ENCODE measurements at places on chromosomes 3 and 15.

DNA sequence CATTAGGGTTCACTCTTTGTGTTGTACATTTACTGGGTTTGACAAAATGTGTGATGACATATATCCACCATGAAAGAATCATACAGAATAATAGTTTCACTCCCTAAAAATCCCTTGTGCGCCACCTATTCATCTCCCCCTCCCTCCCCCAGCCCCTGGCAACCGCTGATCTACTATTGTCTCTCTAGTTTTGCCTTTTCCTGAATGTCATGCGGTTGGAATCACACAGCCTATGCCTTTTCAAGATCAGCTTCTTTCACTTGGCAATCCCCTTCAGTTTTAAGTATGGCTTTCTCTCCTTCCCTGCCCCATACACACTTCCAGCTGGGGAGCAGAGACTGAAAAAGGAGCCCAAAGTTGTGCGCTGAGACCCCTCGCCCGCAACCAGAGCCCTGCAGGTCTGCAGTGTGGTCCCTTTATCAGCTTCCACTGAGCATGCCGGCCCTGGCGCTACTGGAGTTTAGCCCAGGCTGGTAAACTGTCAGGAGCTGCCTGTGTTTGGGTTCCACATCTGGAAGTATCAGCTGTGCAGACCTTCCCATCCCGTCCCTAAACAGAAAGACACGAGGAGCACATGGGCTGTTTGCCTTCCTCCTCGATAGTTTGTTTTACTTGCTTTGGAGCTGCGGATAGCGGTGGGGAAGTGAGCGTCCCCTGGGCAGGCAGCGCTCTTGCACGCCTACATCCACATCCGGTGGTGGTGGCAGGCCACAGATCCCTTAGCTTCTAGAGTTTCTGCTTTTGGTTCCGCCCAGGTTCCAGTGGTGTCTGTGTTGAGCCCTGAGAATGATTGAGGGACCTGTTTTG is 12.3 kb downstream of the BOC start:
- DNase-seq, result no peak

DNA sequence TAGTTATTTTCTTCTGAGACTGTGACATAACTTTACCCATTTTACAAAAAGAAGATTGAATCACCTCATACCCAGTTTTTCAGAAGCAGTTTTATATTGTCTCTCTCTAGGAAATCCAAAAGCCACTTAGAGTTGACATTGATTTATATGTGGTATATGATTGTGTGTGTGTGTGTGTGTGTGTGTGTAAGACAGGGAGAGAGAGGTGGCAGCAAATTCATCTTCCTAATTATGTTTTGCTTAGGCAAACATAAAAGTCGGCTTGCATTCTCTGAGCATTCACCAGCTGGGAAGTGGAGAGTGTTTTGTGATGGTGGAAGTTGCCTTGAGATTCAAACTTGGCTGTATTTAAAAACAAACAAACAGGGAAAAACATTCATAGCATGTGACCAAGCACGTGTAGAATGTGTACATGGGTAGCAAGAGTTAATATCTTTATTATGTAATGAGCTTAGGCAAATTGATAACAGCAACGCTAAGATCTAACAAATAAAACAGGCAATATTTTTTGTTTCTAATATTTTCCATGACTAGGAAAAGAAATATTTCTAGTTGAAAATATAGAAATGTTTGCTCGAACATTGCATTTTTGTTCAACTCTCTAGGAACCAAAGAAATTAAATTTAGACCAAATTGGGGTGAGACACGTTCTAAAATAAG is 64.4 kb upstream of the IGF1R start:
- no peak for DNase-seq

GRCh38 chr3:151133917-151134450 is 48.5 kb downstream of the MED12L start:
- no peak for DNase-seq

DNA sequence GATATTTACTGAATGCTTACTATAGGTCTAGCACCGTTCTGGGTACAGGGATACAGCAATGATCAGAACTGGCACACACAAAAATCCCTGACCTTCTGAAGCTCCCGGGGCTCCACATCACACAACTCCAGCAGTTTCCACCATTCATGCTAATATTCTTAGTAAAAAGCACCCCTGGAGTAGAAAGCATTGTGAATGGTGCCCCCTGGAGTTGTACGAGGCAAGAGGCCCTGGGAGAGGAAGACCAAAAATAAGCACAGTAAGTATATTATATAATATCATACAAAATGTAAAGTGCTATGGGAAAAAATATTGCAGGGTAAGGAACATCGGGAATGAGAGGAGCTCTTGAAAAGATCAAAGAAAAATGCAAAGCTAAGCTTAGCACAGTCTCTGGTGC is 790 bp upstream of the SRGAP3 start:
- no peak for DNase-seq

DNA sequence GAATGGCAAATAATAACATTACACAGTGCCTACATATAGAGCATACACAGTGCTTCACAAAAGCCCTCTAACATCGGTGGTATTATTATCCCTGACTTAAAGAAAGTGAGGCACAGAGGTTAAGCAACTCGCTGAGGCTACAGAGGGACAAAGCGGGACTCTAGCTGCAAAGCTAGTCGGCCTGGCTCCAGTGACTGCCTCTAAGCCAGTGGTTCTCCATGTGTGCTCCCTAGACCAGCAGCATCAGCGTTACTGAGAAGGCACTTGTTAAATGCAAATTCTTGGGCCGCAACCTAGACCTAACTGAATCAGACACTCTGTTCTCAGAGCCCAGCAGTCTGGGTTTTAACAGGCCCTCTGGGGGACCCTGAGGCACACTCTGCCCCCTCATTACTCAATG is 33.1 kb upstream of the LIPC start:
- no peak for DNase-seq

DNA sequence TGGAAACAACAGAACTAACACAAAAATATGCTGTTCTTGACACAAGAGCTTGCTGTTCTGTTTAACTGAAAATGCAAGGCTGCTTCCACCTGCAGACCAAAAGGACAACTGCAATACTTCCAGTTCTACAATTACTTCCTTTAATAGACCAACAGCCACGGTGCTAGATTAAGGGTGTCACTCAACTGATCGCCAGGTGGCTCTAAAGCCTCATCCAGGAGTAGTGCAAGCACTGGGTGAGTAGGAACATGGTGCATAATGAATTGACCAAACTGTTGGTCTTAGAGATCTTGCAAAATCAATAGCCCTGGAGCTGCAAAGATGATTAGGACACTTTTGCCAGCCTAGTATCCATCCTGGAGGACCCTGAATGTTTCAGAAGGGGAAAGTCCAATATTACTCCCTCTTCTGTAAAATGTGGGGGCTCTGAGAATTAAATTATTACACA is 3.6 kb upstream of the CLDN16 start:
- DNase-seq, result no peak

GRCh38 chr15:75452364-75452864 is 924 bp upstream of the SIN3A start:
- peak; percentile 78 for DNase-seq

DNA sequence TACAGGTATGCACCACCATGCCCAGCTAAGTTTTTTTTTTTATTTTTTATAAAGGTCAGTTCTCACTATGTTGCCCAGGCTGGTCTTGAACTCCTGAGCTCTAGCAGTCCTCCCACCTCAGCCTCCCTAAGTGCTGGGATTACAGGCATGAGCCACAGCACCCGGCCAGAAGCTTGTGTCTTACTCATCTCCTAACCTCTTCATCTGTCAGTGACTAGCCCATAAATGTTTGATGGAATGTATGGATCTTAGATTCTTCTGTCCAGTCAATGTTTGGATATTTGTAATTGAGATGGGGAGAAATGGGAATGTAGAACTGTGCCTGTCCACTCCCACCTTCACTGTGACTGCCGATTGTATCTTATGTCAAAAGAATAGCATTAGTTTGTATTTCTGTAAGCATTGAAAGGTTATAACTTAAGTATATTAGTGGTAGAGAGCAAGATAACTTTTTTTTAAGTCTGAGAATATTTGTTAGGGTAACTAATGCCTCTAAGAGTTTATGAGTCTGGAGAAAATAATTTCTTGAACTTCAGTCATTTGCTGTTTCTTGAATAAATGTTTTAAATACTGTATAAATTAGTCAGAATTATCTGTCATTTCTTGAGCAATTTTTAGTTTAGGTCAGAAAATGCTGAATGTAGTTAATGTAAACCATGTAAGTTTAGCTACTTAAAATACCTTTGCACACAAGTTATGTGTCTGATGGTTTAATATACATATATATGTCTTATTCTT is 215.3 kb upstream of the CGNL1 start:
- no peak for DNase-seq

DNA sequence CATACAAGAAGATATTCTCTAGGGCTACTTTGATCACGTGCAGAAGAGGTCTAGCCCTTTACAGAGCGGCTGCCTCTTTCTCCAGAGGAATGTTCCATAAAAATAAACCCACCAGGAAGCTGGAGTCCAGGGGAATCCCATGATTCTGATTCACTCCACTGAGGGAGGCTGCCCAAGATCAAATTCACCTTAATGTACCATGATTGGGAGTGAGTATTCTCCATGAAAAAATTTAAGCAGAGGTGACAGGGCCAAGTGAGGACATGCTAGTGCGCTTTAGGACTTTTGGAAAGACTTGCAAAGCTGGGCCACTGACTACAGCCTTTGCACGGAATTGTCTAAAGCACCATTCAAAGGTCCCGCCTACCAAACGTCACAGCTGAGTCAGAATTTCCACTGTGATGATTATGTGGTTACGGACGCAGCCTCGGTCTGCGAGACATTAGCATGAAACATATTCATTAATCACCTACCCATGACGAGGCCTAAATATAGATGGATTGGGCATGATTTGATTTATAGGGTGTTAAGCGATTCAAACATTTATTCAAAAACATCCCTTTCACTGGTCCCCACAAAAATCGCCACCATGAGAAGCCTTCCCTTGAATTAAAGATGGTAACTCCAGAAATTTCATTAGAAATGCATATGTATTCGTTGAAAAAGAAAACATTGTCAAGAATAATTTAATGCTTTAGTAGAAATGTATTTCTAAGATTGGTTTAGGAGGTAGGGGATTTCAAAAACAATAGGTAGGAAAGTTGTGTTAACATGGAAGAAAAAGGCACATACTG is 152.6 kb downstream of the GREM1 start:
- no peak for DNase-seq

DNA sequence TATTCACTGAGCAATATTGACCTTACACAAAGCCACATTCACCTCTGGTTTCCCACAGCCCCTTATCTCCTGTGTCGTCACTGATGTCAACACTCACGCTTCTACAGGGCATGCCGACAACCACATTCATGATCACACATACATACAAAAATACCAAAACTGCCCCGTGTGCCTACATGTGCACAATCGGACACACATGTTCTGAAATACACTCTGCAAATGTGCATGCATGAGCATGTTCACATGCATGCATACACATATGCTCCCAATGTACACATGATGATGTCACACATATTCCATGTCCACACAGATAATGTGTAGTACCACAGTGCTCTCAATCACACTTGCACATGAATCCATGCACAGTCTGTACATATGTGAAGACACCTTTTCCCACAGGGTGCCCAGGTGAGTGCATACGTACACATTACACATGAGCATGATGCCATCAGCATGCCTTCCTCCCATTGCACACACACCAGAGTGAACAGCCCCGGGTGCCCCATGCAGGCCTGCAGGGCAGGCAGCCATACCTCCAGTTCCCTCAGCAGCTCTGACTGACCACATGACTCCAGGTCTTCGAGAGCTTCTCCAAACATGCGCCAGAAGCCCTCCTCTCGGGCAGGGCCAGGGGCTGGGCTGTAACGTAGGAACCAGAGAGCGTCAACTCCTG is 37.0 kb downstream of the GRIP2 start:
- DNase-seq, result no peak

DNA sequence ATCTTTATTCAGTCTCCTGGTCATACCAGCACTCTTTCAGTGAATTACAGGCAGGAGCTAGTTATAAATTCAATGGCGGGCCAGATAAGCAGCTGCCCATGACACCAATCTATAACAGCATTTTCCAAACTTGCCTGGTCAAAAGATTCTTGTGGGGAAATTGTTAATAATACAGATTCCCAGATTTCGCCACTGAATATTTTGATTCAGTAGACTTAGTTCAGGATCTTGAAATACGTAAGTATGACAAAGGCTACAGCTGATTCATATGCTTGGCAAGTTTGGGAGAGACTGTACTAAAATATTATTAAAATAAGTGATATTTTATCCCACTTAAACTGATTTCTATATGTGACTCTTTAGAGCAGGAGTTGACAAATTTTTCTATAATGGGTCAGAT is 119.3 kb downstream of the TMCO5A start:
- DNase-seq, result no peak

DNA sequence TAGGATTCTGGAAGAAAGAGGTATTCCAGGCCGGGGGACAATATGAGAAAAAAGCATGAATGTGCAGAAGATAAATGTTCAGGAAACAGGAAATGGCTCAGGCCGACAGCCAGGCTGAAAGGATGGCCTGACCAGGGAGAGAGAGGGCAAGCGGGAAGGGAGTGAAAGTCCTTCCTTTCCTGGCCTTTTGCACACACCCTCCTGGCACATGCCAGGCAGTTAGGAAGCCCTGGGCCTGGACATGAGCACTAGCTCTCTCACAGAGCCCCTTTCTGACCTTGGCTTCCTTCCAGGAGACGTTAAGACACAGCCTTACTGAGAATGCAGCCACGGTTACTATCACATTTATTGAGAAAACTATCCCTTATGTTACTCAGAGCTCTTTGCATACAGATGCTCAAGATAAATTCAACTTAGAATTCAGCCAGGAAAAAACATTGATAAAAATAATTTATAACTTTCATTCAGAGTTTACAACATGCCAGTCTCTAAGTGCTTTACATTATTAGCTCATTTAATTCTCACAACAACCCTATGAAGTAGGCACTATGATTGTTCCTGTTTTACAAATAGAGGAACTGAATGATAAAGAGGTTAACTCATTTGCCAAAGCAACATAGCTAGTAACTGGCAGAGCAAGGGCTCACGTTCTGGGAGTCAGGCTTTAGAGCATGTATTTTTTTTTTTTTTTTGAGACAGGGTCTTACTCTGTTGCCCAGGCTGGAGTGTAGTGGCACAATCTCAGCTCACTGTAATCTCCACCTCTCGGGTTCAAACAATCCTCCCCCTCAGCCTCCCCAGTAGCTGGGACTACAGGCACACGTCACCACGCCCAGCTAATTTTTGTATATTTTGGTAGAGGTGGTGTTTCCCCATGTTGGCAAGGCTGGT is 39.4 kb upstream of the SMAD3 start:
- DNase-seq, result peak; percentile 74

- DNase-seq, result no peak
Measured at GRCh38 chr3:87077355-87077754, 86.4 kb upstream of the VGLL3 start.

- DNase-seq, result no peak
Measured at GRCh38 chr3:84487296-84487695, 471.5 kb upstream of the CADM2 start.

All from left forelimb (tissue), 1 donor.